ENCODE measurements at places on chromosomes 13 and 19. TPM values are rescaled to one million over a fixed set of nuclear protein-coding genes. Genes with fewer than 3 reads are reported as not detected.

GRCh38 chr19:41334793-41335192, 18.9 kb downstream of the TGFB1 start:
- DNase-seq: no peak
- no peaks in the 10 kb centered on the region for H3K27me3 ChIP-seq
- no peaks in the 10 kb centered on the region for H3K4me1 ChIP-seq
- no peak overlapping the region for H3K27ac ChIP-seq

GRCh38 chr13:35479706-35480105, 3.2 kb upstream of the MAB21L1 start:
- no peak overlapping the region for H3K4me3 ChIP-seq
- 0 out of 2 replicates have a peak, but pooled peaks cover 5% of the 10 kb centered on the region for H3K4me1 ChIP-seq
- no peaks in the 10 kb centered on the region for H3K36me3 ChIP-seq

- no peak overlapping the region for H3K27ac ChIP-seq
- no peak overlapping the region for H3K4me3 ChIP-seq
- H3K4me1 ChIP-seq: no peaks in the 10 kb centered on the region
- H3K27me3 ChIP-seq: no peaks in the 10 kb centered on the region
Observed at GRCh38 chr13:21825801-21826200, 154.9 kb downstream of the FGF9 start.

Gene BEST2
- total RNA-seq: not detected
